ENCODE measurements at places on chromosomes 7 and 10.

DNA sequence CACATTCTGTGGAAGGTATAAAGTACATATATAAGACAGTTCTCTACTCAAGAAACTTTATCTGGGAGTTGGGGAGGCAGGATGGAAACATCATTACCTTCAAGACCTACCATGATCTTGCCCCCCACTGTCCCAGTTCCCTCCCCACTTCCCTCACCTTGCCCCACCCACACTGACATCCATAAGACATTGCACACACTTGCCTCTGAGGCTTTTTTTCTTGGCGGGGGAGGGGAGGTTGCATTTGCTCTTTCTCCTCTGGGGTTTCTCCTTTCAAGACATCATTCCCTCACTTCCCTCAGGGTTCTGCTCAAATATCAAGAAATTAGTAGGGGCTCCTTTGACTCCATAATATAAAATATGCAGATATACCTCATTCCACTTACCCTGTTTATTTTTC is 276.0 kb downstream of the ARL4A start:
- DNase-seq, result no peak

DNA sequence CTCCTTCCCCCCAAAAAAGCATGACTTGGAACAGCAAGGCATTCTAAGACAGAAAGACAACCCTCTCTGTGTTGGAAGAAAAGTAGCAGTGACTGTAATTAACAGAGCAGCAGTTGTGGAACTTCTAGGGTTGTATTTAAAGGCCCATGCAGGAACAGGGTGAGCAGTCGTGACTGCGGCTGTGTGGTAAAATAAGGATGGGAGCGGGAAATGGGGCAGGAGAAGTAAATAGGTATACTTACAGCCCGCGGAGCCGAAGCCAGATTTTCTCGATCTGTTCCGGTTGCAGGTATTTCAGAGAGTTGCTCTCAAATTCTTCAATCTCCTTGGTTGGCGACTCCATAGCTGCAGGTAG is 179 bp downstream of the PDE1C start:
- no peak for DNase-seq

GRCh38 chr10:28849821-28850220 is 172.5 kb downstream of the BAMBI start:
- no peak for DNase-seq

GRCh38 chr10:14801723-14802122 is 27.0 kb upstream of the FAM107B start:
- no peak for DNase-seq

- no peak for DNase-seq
Observed at GRCh38 chr10:102501201-102502028, 1.1 kb downstream of the ACTR1A start.

DNA sequence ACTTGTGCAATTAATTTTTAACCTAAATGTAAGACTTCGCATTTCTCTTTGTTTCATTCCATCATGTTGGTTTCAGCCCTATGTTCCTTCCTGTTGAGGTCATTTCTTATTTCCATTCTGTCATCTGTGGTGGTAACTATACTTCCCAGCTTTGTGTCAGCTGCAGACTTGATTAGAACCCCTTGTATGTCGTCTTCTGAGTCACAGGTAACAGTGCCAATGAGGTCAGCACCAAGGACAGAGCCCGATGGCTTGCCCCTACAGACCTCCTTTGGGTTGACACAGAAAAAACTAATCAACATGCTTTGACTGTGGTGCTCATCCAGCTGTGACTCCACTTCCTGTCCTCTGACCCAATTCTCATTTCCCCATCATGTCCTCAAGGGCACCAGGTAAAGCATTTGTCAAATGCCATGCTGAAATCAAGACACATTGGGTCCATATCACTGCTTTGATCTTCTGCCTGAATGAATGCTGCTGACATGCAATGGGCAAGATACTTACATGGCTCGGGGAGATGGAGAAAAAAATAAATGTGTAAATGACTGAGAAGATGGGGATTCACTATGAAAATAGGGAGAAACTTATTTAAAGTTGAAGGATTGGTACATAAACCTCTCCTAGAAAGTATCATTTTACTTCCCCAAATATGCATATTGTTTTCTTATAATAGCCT is 25.6 kb upstream of the CRTAC1 start:
- peak; percentile 20 for DNase-seq

- no peak for DNase-seq
Observed at GRCh38 chr10:83769281-83769820, 370.0 kb upstream of the GHITM start.

All from activated CD4-positive, alpha-beta T cell treated with anti-CD3 and anti-CD28 coated beads, Interleukin-2, amount 50 U/mL, for 48 hours (primary cell).